ENCODE measurements at places on chromosomes 11 and 22. TPM values are rescaled to one million over a fixed set of nuclear protein-coding genes. Genes with fewer than 3 reads are reported as not detected.

DNA sequence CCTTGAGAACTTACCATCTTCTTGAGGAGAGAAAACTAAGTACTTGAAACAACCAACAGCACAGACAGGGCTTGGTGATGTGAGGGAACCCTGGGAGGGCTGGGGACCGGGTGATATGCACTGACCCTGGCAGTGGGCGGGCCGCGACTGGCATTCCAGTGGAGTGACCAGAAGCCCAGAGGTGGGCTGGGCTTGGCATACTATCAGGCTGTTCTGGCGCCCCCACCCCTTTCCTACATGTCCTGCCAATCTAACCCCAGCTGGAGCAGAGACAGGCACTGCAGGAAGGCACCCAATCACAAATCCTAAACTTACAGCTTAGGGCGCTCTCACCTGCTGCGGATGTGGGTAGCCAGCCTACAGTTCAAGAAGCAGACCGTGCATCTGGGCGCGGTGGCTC is 54.0 kb upstream of the GCAT start:
- no peak for DNase-seq
- peaks cover 30% of the 10 kb centered on the region for H3K36me3 ChIP-seq
- H3K27me3 ChIP-seq, result no peaks in the 10 kb centered on the region
- no peak overlapping the region for H3K27ac ChIP-seq
- H3K4me1 ChIP-seq, result peaks cover 1% of the 10 kb centered on the region
- H3K4me3 ChIP-seq, result no peak overlapping the region

- H3K27ac ChIP-seq, result no peak overlapping the region
- no peak for DNase-seq
- no peaks in the 10 kb centered on the region for H3K4me1 ChIP-seq
These were observed 421.6 kb downstream of the METTL15 start for GRCh38 chr11:28529540-28530410.

DNA sequence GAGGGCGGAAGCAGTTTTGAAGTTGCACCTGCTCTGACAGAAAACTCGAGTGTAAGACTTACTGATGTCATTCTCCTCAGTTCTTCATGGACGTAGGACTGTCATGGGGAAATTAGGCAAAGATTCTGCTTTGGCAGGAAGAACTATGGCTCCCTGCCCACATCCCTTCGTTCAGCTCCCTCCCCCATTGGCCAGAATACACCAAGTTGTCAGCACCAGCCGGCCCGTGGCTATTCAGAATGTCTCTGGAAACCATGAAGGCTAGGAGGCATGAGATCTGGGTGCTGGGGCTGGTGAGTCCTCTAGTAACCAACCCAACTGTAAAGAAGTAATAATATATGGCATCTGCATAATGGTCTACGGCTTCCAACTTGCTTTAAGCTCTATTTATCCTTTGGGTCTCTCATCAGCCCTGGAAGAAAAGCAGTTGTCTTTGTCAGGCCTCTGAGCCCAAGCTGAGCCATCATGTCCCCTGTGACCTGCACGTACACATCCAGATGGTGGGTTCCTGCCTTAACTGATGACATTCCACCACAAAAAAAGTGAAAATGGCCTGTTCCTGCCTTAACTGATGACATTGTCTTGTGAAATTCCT is 74.1 kb downstream of the PIWIL4 start:
- no peak overlapping the region for H3K4me3 ChIP-seq
- no peaks in the 10 kb centered on the region for H3K36me3 ChIP-seq
- H3K4me1 ChIP-seq, result no peaks in the 10 kb centered on the region
- no peak overlapping the region for H3K27ac ChIP-seq

SLN gene
- total RNA-seq, result not detected

DNA sequence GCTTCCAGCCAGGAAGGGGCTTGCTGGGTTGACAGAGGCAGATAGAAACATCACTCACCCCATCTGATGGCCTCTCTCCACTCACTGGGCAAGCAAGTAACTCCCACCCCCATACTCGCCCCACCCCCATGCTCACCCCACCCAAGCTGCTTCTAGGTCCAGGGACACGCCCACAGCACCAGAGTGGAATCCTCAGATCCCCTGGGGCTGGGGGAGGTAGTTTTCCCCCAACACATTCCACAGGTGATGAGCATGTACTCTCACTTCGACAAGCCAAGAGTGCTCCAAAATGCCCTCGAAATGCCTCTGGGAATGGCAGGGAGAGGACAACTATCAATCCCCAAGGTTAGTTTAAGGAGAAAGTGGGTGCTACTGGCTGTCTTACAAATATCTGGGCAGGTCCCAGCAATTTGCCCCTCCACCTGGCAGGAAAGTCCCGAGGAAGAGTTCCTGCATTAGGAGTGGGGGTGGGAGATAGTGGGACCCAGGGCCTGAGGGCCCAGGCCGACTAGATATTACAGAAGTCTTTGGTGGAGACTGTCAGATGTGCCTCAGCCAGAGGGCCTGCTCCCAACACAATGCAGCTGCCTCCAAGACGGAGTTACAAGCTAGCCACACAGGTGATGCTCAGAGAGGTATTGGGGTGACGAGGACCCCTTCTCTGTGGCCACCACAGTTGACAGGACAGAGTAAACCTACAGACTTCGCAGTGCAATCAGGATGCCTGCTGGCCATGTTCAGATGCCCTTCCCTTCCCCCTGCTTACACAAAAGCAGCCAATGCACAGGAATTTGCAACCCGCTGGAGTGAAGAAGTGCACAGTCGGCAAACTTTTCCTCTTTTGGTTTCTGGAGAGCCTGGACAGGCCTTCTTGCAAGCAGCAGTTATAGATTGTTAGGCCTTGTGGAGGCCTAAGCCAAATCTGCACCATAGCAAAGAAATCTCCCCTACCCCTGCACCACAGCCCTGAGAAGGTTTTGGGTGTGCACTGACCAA is 2.9 kb upstream of the LMO1 start:
- no peak overlapping the region for H3K4me3 ChIP-seq
- H3K4me1 ChIP-seq, result peaks cover 23% of the 10 kb centered on the region
- H3K27me3 ChIP-seq, result peaks cover 24% of the 10 kb centered on the region
- no peak overlapping the region for H3K27ac ChIP-seq
- H3K36me3 ChIP-seq, result no peaks in the 10 kb centered on the region
- DNase-seq, result no peak

All from CD4-positive, CD25-positive, alpha-beta regulatory T cell (primary cell).